ENCODE measurements at places on chromosomes 3 and 15. TPM values are rescaled to one million over a fixed set of nuclear protein-coding genes. Genes with fewer than 3 reads are reported as not detected.

DNA sequence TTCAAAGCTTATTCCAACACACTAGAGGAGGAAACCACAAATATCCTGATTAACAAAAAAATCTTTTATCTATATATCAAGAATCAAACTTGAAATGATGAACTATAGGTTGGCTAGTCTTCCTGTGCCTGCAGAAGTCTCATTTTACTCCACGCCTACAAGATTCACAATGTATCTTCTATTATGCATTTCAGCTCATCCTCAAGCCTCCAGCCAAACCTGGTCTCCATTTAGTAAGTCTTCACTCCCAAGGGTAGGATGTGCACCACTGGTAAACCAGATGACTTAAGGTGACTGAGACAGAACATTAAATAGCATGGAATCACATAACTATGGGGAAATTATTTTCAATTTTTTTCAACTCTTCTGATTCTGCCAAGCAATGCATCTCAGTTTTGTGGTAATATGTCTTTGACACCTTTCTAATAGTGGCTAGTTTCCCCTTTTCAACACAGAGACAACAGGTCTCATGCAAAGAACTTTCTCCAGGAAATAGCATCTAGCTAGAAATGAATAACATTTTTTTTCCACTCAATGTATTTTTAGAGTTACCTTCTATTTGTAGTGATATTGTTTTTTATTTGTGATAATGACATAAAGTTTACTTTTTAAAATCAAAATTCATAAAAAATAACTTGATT is 166.9 kb downstream of the TNIK start:
- DNase-seq = no peak

- DNase-seq = no peak
Measured at GRCh38 chr3:188607805-188608315, 453.9 kb downstream of the LPP start.

DNA sequence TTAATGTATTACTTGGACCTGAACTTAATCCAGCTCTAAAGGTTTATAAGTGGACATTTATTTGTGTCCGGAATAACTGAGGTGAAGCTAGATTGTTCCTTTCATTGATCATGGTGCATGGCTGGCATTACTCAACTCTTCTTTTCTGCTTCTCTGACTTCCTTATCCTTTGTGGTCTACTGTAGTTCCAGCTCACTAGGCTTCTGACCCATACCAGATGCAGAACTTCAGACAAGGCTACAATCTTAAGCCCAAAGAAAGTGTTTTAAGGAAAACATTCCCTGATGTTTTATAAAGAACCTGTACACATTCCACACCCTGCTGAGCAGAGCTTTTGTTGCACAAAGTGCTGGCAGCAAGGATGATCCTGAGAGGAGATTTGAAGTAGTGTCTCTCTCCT is 250.8 kb upstream of the TGFBR2 start:
- no peak for DNase-seq

DNA sequence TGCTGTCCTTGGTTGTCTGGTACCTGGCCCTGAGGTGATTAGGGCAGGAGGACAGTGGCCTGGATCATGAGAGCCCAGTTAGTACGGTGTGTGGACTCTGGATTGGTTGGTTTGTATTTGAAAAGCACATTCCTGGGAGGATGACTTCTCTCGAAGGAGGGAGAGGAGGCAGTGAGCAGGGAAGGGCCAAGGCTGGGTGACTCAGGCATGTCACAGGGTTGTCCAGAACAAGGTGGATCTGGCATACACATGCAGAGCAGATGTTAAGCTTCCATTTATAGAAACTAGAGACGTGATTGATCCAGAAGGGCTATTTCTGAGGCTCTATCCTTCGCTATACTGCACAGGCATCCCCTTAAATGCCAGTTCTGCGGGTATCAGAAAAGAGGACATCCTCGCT is 34.4 kb downstream of the FAM240A start:
- DNase-seq = no peak

DNA sequence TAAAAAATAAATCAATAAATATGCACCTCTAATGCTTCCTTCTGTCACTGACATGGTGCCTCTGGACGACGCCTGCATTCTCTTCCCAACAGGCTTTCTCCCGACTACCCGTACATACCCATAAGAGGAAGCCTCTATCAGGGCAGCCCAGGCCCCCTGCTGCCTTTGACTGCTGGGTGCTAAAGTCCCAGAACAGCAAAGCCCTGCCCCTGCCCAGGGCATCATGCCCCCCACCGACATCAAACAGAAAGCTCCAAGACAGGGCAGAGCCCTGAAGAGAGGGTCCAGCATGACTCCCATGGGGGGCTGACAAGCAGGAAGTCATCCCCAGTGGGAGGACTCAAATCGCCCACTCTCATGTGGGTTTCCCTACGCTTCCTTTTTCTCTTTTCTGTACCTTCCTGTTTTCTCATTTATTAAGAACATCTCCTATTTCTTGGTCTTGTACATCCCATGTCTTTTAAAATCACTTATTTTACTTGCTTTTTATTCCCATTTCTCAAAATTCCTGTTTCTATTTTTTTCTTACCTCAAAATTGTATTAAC is 23.4 kb downstream of the XPC start:
- no peak for DNase-seq

DNA sequence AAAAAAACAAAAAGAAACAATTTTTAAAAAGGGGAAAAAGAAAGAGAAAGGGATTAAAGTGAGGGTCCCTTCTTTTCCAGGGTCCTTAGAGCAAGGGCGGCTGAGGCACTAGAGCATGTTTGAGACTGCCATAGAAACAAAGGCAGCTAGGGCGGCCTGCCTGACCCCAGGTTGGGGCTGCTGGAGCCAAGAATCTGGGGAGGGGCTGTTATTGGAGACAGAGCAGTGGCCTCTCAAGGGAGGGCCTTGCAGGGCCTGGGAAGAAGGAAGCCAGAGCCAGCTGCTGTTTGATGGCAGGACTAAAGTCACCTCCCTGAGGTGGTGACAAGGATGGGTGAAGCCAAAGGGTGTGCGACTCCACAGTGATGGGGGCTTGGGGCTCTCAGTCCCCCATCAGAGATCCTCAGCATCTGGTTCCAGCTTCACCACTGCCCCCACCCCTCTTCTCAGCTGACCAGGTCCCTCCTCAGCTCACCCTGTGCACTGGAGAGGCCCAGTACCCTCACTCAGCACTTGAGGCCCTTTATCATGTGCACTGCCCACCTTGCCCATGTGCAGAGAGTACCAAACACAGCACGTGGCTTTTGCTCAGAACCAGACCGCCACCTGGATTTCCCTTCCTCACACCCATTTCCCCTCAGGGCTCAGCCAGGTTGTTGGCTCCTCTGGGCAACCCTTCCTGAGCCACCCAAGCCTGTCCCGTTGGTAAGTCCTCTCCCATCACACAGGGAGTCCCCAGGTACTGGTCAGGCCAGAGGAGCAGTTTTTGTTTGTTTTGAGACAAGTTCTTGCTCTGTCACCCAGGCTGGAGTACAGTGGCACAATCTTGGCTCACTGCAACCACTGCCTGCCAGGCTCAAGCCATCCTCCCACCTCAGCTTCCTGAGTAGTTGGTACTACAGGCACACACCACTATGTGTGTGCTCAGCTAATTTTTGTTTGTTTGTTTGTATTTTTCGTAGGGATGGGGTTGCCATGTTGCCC is 1.7 kb downstream of the TMEM89 start:
- DNase-seq = no peak

DNA sequence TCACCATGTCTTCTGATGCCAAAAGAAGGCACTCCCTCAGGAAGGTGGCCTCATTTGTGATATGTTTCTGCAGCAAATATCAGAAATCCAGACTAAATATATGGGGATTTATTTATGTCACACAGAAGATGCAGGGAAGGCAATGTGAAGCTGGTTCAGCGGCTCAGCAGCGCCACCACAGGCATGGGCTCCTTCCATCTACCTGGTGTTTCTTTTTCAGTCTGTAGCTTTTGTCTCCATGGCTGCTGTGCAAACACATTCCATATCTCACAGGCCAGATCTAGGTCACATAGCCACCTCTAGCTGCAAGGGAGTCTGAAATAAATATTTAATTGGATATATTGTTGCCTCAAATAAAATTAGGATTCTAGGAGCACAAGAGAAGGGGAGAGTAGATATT is 502.1 kb upstream of the IL12A start:
- DNase-seq = no peak

GNAI2 gene
- total RNA-seq = 524 TPM

TEX9 gene
- total RNA-seq = 0.71 TPM
